ENCODE measurements at places on chromosomes 2 and 18. TPM values are rescaled to one million over a fixed set of nuclear protein-coding genes. Genes with fewer than 3 reads are reported as not detected.

Gene TBC1D8
- total RNA-seq: 9.3 TPM

Gene CNDP1
- total RNA-seq: not detected

Gene EVA1A
- 110 TPM for total RNA-seq

Gene BOLL
- not detected for total RNA-seq

Gene ABHD1
- 0.73 TPM for total RNA-seq

Gene NOTO
- total RNA-seq: not detected

Gene TMEM178A
- total RNA-seq: not detected

Data from melanocyte of skin (primary cell).